ENCODE measurements at places on chromosomes 2 and 18.

- no peak for DNase-seq
Observed at GRCh38 chr18:41456831-41457230, 498.2 kb upstream of the PIK3C3 start.

GRCh38 chr2:235541838-235542549 lies 48.2 kb downstream of the AGAP1 start:
- peak; percentile 66 for DNase-seq

DNA sequence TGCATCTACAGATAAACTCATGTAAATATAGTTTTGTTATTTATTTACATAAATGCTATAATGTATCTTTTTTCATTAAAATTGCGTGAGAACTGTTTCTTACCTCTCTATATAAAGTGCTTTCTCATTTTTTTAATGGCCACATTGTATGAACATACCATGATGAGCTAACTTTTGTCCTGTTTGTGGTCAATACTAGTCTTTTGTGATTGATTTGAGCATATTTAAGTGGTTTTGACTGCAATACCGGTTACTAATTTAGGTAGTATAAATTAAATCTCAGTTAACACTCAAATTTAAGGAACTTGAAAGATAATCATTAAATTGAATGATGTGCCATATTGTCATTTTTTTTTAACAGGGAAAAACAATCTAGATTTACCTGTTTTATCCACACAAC lies 108.2 kb downstream of the HAUS1 start:
- DNase-seq: no peak

GRCh38 chr2:70461981-70462876 lies 91.4 kb downstream of the TGFA start:
- DNase-seq: no peak

All from HuH-7.5 (cell line).